Activated naive CD4-positive, alpha-beta T cell (primary cell): ENCODE measurements at places on chromosomes 6 and 20.

DNA sequence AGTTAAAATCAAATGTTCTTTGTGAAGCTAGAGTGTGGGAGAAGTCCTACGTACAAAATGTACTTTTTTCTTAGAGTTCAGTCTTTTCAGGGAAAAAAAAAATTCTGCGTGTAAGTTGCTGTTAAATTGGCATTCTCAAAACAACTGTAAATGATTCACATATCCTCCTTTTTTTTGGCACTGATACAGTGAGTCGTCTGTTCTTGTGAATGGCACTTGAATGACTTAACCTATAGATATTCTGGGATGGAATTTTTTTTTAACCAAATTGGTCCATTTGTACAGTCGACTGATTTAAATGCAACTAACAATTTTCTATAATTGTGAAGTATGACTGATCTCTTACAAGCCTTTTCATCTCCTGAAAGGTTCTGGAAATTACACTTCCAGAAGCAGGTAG is 5.5 kb upstream of the JAG1 start:
- no peak for DNase-seq

DNA sequence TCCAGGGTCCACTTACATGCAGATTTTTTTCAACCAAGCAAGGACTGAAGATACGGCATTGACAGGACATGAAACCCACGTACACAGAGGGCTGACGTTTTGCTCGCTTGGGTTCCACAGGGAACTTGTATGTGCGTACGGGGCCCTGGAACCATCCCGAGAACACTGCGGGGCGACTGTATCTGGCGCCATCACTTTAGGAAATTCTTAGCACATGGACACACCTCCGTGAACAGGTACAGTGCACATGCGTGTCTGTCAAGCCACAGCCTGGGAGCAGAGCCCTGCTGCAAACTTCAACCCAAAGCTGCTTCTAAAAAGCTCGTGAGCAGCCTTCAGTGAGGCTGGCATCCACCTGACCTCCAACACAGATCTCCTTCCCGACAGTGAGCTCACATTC is 37.3 kb downstream of the TAF4 start:
- no peak for DNase-seq

- DNase-seq, result no peak
Observed at GRCh38 chr6:107105511-107106116, 9.7 kb downstream of the BEND3 start.

DNA sequence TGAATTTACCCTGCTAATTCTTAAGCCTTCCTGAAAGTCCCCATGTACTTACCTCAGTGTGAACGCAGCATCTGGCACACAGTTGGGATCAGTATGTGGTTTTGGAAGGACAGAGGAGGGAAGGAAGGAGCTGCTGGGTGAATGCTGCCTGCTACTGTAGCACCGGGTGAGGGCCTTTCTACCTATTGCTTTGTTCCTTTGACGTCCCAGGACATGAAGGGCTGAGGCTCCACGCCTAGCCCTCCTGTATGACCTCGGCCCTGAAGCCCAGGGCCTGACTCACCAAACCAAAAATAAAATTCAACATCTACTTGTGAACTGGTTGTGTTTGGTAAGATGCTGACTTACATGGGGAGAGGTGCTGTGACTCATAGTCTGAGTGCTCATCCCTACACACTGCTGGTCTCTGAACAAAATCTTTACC is 51.1 kb downstream of the ARID1B start:
- DNase-seq, result no peak
